ENCODE measurements at places on chromosomes 5 and 9.

DNA sequence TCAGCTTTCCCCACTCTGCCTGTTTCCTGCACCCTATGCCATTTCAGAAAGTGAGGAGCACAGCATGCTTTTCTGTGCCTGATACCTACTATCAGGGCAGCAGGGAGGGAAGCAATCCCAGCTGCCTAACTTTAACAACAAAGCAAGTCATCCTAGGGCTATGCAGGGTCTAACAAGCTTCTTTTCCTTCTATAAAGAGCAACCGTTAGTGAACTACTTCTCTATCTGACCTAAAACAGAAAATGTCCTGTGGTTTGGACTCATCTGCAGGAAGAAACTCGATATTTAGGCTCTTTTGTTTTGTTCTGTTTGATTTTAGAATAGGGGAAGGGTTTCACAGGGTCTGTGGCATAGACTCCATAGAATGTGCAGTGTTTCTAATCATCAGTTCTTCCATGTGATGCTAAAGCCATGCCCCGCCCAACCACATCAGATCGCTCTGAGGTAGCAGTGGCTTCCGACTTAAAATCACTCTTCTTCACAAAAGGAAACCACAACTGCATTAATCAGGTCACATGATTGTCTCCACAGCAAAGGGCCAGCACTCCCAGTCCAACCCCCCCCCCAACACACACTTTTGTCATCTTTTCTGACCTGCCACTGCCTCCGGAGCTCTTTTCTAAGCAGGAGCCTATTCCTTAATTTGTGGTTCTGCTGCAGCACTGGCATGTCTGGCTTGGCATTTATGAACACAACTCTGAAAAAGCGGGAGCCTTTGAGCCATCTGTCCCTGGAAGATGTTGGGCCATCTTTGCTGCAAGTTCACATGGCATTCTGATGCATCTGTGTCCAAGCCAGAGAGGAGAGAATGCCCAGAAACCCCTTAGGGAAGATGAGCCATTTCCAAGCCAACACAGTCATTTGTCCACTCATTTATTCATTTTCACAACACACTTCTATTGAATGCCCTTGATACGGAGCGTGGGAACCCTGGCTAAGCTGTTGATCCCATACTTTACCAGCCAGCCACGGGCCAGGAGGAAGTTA lies 71.6 kb downstream of the CFAP90 start:
- DNase-seq, result no peak

- no peak for DNase-seq
These were observed 24.4 kb upstream of the RGMB start for GRCh38 chr5:98749046-98749445.

DNA sequence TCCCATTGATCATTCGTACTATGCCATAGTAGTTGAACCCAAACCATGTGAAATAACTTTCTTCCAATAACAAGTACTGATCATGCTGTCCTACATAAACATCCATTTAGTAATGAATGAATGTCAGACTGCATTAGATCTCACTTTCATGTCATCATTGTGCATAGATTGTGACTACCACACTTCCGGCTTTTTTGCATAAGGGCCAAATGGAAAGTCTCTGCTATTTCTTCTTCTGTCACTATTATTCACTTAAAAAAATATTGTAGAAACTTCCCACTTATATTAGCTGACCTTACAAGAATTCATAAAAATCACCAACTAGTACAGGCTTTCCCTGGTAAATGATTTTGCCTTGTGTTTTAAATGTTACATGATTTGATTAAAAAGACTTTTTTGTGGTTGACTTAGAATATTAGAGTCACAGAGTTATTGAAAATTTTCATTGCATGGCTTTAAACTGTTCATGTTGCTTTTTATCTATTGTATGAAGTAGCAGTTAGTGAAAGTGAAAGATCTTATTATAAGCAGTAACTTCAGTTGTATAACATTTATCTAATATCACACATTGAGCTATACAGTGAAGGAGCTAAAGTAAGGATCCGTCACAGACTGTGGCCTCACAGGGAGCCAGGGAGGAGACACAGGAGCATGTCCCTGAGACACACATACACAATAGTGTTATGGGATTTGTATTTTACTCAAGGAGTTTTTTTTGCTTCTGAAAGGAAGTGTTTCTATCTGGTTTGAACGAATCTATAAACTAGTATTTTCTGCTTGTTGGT lies 33.9 kb downstream of the LMNB1 start:
- DNase-seq, result no peak

GRCh38 chr9:26604076-26604662 lies 288.4 kb downstream of the CAAP1 start:
- DNase-seq, result no peak

DNA sequence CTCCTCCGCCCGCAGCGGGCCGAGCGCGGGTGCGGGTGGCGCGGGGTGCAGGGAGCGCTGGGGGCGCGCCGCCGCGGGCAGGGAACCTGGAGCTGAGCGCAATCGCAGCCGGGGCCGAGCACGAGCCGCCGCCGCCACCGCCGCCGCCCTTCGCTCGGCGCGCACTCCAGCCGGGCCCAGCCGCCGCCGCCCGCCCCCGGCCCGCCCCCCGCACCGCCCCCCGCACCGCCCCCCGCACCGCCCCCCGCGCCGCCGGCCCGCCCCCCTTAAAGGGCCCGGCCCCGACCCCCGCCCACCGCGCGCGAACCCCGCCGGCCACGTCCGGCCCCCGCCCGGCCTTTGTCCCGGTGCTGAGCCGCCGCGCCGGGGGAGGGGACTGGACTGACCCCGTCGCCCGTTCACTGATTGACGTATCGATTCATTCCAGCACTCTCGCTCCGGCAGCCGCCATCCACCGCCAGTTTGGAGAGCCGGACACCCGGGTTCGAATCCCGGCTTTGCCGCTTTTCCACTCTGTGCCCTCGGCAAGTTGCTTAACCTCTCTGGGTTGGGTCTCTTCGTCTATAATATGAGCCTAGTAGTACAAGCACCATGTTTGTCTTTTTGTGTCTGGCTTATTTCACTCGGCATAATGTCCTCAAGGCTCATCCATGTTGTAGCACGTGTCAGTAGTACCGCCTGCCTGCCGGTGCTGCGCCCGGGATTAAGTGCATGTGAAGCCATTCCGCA lies at the start of gene SH3PXD2B:
TSS of gene SH3PXD2B (minus strand) at position 168 of the 729 bp plus-strand sequence. CDS start 173 bp downstream, outside the sequence.
- DNase-seq, result peak; percentile 76

GRCh38 chr5:156971848-156972525 lies 9.0 kb upstream of the TIMD4 start:
- DNase-seq, result no peak

- no peak for DNase-seq
These were observed 69.9 kb downstream of the TRIM32 start for GRCh38 chr9:116757030-116757429.

- DNase-seq, result no peak
These were observed 132.9 kb downstream of the RNF180 start for GRCh38 chr5:64298586-64298985.

DNA sequence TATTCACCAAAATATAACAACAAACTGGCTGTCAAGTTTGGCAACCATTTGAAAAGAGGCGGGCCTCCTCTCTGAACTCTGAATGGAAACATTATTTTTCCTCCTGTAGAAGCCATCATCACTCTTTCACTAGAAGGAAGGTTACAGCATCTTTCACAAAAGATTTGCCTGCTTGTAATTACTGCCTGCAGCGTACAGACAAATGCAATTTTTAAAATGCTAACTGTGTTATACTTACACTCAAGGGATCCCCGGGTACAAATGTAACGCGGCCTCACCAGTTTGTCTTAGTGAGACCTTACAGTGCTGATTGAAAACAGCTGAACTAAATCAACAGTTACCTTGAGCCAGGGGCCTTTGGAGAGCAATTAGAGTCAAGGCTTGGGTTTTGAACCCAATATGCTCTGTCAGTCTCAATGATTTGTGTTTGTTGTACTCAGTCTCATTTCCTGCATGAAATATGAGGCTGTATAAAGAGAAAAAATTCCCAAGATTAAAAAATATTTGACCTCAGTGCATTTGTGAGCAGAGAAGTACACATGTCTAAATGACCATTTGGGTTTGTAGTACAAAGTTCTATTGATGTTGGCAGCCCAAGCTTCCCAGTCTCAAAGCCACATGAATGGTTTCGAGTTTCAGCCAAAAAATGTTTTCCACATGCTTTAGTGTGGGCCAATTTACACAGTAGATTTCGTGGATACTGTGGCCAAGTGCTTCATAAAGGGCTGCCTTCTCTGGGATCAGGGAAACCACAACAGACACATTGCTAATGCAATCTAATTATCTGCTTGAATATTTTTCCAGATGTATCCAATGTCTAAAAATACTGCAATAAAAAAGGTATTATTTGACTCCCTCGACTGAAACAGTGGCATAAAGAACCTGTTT lies 500.0 kb downstream of the SPATA31D1 start:
- peak; percentile 21 for DNase-seq

DNA sequence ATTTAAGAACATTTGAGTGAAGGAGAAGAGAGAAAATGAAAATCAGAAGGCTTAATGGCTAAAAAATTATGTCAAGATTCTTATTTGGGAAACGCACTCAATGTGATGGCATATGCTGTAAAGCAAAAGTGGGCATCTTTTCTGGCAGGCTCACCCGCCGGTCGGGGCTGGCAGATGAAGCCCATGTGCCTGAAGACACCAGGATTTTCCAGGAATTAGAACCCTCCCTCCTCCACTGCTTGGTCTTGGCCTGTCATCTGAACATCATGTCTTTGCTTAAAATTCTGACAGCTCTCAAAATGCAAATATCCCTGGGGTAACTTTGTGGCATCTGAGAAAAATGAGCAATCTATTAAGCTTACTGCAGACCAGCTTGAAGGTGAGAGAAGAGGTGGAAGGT lies 337.9 kb downstream of the IRX1 start:
- no peak for DNase-seq

GRCh38 chr5:2415678-2416077 lies 335.8 kb downstream of the IRX2 start:
- DNase-seq, result no peak

GRCh38 chr9:79672236-79672635 lies 100.5 kb downstream of the TLE4 start:
- DNase-seq, result no peak

DNA sequence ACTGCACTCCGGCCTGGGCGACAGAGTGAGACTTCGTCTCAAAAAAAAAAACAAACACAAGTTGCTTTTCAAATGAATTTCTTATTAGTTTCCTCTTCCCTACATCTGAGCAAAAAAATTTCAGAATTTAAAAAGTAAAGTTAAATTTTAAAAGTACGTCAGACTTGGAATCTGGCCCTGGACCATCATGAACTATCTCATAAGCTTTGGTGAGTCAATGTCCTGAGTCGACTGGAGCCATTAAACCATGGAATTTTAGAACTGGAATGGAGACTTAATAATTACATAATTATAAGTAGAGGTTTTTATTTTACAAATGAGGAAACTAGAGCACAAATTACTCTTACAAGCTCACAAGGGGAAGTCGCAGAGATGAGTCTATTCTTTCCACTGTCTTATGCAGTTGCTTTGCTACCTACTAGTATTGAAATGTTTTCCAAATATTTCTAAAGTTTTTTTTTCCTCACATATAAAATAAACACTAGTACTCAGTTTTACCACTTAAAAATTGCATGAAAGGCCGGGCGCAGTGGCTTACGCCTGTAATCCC lies 98.0 kb upstream of the ZNF608 start:
- DNase-seq, result no peak

- no peak for DNase-seq
These were observed 91.0 kb upstream of the MVB12B start for GRCh38 chr9:126235336-126236243.

DNA sequence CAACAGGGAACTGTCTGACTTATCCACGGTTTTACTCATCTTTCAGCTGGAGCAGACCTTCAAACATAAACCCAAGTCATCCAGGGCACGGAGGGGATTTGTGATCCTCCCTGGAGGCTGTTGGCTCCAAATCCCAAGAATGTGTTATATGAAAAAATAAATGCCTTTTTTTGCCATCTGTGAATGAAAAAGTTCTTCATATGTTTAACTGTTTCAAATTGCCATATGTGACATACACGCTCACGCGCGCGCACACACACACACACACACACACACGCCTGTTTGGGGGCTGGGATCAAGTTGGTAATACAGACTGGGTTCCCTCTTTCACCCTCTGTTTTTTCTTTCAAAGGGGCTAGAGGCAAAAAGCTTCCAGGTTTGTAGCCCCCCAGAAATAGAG lies 164.4 kb upstream of the EFNA5 start:
- no peak for DNase-seq

DNA sequence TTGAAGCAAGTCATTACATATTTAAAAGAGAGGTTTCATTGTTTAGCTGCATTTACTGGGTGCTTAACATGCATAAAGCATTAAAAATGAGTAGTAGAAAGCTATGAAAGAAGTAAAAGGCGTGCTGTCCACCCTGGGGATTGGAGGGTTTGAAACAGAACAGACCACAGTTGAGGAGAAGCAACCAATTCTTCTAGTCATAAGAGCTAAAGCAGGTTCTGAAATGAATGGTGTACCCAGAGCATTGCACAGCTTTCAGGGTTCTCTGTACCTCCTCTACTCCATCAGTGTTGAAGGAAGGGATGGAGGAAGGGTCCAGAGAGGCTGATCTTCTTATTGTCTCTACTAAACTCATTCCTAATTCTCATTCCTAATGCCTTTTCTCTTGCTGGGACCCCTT lies 68.9 kb downstream of the SH3RF2 start:
- DNase-seq, result no peak

DNA sequence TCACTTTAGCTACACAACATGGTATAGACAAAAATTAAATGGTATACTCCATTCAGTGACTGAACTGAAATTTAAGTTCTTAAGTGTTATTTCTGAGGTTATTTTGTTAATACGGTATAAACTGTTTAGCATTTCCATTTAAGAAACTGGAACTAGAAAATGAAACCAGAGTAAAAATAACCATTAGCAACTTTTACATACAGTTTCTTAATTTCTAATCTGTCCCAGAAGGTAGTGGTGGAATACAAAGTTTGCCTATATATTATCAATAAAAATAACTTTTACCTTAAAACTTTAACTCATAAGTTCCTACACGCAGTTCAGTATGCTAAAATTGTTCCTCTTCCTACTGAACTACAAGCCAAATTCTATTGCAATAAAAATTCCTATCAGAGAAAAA lies 10.3 kb downstream of the GOLPH3 start:
- no peak for DNase-seq

DNA sequence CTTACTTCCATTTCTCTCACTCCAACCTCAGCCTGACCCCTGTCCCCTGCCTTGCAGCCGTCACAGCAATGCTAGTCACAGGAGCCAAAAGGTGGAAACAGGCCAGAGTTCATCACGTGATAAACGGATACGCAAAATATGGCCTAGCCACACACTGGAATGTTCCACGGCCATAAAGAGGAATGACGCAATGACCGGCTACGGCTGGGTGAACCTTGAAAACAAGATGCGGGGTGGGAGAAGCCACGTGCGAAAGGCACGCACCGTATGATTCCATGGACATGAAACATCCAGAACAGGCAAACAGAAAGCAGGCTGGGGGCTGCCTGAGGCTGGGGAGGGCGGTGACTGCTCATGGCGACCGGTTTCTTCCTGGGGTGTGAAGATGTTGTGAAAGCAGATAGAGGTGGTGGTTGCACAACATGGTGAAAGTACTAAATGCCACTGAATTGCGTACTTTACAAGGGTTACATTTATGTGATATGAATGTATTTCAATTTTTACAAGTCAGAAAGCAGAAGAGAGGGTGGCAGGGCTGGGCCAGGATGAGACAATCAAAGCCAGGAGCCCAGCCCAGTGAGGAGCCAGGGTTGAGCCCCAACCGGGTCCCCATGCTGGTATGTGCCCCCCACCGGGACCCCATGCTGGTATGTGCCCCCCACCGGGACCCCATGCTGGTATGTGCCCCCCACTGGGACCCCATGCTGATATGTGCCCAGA lies 117.8 kb upstream of the SARDH start:
- DNase-seq, result peak; percentile 61

- DNase-seq, result no peak
These were observed 156.3 kb downstream of the HMHB1 start for GRCh38 chr5:143968071-143968878.

Data from left cardiac atrium (tissue), 4 donors.